ENCODE measurements at places on chromosomes 2 and 18. TPM values are rescaled to one million over a fixed set of nuclear protein-coding genes. Genes with fewer than 3 reads are reported as not detected.

HMSD gene
- 5.5 TPM for total RNA-seq

ALLC gene
- not detected for total RNA-seq

DNA sequence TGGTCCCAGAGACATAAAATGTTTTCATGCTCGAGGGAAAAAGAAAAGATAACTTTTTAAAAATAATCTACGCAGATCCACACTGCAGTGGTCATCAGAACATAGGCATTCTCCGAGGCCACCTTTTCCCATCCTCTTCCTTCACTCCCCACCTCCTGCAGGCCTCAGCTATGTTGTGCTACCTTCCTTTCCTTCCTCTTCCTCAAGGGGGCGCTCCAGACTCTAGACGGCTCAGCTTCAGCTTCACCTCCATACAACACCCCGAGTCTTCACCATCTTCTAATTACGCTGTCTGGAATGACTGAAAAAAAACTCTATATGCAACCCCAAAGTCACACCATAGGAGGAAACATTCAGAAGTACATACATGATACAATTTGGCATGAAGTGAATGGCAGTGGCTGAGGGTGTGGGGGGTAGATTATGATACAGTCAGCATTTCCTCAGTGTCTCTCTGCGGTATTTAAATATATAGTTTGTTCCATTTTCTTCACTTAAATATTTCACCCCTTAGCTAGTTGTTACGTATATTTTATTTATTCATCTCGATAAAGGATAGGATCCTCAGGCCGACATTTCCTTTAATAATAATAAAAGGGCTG lies 583.6 kb downstream of the IRS1 start:
- DNase-seq = peak; percentile 94

- DNase-seq = no peak
Observed at GRCh38 chr2:146939991-146940685, 904.7 kb upstream of the ACVR2A start.

DNA sequence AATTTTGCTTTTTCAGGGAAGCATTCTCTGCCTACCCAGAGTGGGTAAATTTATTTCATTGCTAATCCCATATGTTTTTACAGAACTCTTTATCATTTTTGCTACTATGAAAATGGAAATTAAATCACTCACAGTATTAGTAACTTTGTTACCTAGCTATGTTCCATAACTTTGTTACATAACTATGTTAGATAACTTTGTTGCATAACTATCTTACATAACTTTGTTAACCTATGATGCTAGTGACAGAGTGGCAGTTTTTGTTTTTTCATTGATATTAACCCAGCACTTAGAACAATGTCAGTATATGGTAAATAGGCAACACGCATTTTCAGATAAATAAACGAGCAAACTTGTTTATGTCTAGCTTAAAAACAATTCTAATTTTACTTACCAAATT lies 286.6 kb downstream of the LRP1B start:
- DNase-seq = no peak

GRCh38 chr2:235804676-235805075 lies 310.8 kb downstream of the AGAP1 start:
- no peak for DNase-seq

GKN1 gene
- not detected for total RNA-seq

ZAP70 gene
- 13.4 TPM for total RNA-seq

GRCh38 chr18:58299135-58299473 lies 255.1 kb downstream of the NEDD4L start:
- no peak for DNase-seq

CYP27C1 gene
- total RNA-seq = 4.4 TPM

DNA sequence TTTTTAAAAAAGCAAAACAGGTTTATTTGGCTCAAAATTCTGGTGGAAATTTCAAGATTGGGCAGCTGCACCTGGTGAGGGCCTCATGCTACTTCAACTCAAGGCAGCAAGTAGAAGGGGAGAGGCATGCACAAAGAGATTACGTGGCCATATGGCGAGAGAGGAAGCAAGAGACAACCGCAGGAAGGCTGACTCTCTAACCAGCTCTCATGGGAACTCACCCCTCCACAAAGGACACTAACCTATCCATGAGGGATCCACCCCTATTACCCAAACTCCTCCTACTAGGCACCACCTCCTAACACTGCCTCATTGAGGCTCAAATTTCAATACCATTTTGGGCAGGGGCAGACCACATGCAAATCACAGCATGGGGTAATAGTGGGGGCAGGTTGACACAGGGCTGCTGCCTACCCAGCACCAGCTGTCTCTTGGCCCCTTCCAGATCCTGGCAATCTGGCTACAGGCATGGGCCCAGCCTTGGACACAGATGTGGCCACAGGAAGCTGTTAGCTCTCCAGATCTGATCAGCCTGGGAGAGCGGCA lies 2.0 kb upstream of the CAPN10 start:
- peak; percentile 62 for DNase-seq

BCL2 gene
- 1.4 TPM for total RNA-seq

DNA sequence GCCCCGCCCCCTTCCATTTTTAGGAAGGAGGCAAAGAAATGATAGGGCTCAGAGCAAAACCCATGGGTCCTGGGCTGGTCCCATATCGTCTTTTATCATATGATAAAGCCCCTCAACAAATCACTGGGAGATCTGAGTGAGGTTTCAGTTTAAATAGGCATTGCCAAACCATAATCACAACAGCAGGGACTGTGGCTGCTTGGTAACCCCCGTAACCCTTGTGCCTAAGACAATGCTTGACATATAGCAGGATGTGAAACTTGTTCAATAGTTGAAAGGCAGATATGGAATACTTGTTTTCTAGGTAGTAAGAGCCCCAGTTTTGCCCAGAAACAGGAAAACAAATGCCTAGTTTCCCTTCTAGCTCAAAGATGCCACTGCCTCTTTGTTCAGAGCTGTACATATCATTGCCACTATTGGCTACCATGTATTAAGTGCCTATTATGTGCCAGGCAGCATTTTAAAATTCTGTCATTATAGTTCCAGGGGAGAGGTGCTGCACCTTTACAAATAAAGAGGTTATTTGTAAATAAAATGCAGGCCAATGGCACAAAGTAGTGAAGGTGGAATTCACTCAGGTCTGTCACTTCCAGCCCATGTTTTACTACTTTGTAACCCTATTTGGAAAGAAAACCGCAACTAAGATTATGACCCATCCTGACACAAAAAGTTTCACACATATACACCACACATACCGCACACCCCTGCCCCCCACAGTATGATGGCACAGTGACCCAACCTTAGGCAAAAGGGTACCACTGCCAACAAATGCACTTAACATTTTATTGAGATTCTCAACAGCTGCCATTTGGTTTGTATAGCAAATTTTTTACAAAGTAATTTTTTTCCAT lies 14.2 kb downstream of the NAGK start:
- DNase-seq = no peak

- no peak for DNase-seq
Observed at GRCh38 chr2:74673826-74674528, 19.9 kb downstream of the SEMA4F start.

CRYGD gene
- not detected for total RNA-seq

DNA sequence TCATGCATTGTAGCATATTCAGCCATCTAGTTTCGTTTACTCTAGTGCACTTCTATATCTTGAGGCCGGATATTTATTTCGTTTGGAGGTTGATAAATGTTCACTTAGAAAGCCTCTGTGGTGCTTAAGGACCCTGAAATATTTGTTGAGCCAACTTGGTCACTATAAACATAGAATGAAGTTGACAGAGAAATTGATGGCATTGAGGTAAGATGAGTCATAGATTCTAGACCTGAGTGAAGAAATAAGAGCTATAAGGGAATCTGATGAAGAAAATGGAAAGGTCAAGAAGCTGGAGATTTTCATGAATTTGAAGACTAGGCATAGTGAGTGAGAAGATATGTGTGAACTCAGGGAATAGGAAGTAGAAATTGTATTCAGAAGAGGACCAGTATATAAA lies 35.9 kb downstream of the EPC2 start:
- DNase-seq = no peak

GRCh38 chr2:226679389-226680065 lies 120.1 kb downstream of the IRS1 start:
- DNase-seq = no peak

DNA sequence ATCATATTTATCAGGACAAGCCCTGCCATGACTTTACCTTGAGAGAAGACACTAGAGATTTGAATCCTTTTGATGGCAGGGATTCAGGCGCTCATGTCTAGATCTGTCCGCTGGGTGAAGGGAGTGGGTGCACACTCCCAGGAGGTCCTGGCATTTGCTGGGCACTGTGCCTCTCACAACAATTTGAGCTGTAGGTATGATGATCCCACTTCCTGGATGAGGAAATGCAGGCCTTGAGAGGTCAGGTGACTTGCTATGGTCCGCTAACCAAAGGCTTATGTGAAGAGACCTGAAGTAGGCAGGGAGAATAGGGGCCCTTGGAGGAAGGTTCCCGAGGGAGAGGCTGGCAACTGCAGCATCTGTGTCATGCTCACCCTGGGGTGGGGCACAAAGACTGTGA lies 206.1 kb downstream of the HAUS1 start:
- no peak for DNase-seq
